Activated CD4-positive, alpha-beta T cell treated with anti-CD3 and anti-CD28 coated beads, Interleukin-2, Interleukin-4, amounts not matched to agents 100 ng/mL and 50 ng/mL, durations not matched to agents 16 hours and 8 hours (primary cell): ENCODE measurements at places on chromosomes 2 and 18.

- no peak for DNase-seq
These were observed 213.7 kb downstream of the TSN start for GRCh38 chr2:121969166-121969565.

- DNase-seq, result no peak
These were observed 410.6 kb downstream of the ZNF521 start for GRCh38 chr18:24941174-24941951.

- DNase-seq, result no peak
These were observed 121.1 kb upstream of the KCNJ3 start for GRCh38 chr2:154577390-154577789.

DNA sequence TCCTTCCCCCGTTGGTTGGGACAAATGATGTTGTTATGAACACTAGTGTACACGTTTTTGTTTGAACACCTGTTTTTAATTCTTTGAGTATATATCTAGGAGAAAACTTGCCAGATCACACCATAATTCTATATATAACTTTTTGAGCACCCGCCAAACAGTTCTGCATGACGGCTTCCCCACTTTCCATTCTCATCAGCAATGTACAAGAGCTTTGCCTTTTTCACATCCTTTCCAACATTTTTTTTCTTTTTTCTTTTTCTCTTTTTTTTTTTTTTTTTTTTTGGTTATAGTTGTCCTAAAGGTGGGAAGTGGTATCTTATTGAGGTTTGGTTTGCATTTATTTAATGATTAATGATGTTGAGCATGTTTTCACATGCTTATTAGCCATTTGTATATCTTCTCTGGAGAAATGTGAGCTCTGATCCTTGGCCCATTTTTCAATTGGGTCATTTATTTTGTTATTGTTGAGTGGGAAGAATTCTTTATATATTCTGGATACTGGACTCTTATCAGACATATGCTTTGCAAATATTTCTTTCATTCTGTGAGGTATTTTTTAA is 86.9 kb upstream of the ZC3H15 start:
- no peak for DNase-seq

DNA sequence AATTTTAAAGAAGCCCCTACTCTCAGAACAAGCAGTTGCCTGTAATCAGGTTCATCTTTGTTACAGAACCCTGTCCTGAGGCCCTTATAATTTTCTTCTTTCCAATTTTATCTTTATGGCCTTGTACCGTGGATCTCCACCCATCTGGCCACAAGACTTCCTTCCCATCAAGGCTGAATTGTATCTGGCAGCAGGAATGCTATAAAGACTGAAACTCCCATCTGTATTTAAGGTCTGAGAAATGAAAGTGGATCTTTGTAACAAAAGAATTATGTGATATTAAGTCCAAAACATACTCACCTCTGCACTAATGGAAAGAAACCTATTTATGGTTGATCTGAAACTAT is 91.8 kb downstream of the METTL8 start:
- no peak for DNase-seq

- DNase-seq, result no peak
These were observed 129.2 kb downstream of the MEP1B start for GRCh38 chr18:32319084-32319483.

DNA sequence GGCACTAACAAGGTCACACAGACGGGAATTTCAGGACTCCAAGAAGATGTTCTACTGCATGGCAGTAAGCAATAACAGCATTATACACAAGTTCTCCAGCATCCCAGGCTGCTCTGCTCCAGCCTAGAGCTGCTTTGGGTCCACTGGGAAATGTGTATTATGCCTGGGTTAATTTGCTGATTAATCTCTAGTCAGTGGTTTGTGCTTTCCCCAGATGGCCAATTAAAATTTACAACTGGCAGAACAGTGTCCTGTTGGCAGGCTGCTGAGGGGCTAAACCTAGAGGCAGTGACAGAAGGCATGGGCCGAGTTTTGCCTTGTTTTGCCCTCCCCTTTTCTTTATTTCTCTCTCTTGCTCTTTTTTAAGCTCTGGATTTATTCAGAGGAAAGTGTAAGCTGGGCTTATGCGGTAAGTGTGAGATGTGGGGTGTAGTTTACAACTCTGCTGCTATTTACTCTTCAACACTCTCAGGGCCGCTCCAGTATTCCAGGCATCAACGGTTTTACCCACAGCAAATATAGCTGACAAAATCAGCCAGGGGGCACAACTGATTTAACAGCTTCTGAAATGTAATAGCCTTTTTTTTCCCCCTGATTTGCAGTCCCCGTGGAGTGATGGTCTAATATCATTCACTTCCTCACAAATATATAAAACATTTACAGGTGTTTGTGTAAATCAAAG is 348.0 kb downstream of the GPD2 start:
- DNase-seq, result no peak

DNA sequence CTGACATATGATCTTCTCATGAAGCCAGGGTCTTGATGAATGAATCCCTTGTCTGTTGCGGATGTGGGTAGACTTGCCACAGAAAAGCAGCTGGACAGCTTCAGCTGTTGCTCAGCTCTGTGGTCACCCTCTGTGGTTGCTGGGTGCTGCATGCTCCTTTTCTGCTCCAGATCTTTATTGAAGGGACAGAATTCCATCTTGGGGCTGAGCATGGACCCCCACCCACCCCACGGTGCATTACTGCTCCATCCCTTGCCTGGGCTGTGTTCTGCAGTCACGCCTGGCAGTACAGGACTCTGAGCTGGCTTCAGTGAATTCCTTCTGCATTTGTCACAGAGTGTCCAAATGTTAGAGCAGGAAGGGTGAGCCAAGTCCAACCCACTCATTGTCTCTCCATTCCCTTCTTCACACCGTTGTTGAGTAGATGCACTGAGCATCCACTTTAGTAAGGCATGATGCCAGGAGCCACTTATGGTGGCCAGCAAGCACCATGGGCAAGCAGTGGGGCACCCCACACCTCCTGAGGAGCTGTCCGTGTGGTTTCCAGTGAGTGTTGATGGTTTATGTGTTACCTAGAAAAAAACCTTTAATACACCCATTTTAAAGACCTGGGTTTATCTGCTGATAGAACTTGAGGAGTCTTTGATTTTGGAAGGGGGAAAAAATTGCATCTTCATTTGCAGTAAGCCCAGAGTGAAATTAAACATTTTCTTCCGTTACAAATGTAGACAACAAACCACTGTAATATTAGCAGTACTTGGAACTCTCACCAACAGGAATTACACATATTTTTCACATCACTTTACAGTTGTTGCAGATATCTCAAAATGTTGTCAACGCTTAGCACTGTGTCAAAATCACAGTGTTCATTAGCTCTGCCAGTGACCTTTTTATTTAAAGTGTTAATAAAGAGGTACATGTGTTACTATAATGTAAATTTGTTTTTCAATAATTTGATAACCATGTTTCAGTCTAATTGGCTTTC is 14.7 kb upstream of the ITGB6 start:
- DNase-seq, result no peak

DNA sequence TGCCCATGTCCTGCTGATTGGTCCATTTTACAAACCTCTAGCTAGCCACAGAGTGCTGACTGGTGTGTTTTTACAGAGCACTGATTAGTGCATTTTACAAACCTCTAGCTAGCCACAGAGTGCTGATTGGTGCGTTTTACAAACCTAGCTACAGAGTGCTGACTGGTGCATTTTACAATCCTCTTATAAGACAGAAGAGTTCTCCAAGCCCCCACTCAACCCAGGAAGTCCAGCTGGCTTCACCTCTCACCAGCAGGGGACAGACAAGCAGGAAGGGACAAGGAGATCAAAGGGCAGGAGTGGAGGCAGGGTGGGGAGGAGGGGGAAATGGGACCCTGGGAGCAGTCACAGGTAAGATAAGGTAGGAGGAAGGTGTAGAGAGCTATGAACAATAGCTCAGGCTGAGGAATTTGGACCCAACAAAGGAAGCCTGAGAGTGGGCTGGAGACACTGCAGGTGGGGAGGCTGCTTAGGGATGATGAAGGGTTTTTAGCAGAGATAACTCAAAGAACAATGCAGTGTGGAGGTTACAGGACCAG is 37.1 kb downstream of the SH2D6 start:
- no peak for DNase-seq

- DNase-seq, result no peak
These were observed 119.3 kb upstream of the PKDCC start for GRCh38 chr2:41928526-41928925.

- DNase-seq, result no peak
These were observed 88.0 kb downstream of the AQP4 start for GRCh38 chr18:26777351-26778053.

DNA sequence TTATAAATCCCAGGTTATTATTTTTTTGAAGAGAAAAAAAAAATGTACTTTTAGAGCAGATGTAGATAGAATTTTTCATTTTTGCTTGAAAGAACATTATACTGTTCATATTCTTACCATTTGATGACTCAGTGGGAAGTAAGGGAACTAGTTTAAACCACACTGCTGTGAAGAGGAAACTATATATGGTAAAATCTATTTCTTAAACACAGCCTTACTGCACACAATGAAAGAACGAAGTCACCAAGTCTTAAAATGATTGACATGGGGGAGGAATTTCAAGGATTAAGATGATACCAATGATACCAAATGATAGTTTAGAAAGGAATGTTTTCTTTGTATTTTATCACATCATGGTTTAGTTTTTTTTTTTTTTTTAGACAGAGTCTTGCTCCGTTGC is 5.0 kb downstream of the ACTR2 start:
- peak; percentile 55 for DNase-seq

- DNase-seq, result no peak
These were observed 514.5 kb downstream of the LRRTM4 start for GRCh38 chr2:77007686-77008085.

GRCh38 chr2:174334278-174334715 is 457 bp upstream of the SP9 start:
- DNase-seq, result no peak

DNA sequence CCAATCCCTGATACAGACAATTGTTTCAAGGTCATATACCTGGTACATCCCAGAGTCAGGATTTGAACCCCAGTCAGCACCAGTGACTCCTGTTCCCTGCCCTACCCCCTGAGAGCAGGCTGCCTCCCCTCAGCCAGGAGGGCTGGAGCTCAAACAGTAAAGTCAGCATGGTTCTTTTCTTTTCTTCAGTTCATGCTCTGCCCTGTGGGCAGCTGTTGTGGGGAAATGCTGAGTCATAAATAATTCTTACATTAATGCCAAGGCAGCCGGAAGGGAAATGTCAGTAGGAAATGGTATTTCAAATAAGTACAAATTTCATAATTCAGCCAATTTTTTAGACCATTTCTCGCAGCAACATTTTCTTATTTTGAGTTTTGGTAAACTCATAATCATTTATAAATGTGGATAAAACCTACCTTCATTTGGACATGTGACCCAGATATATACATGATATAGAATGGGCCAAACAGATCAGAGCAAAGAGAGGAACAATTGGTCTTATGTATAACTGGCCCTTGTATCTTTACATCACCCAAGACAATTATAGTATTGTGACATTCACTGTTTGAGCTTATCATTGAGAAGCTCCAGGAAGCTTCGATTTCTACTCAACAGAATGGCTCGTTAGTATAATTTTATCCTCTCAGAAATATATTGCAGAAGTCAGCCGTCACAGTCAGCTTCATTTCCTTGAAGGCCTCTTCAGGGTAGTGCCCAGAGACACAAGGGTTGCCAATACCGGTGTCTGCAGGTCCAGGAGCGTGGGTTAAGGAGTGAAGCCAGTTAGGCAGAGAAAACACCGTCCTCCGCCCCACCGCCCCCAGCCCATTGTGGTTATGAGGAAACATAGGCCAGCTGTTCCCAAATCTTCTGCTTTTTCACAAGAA is 28.0 kb upstream of the SCYGR1 start:
- DNase-seq, result peak; percentile 34

DNA sequence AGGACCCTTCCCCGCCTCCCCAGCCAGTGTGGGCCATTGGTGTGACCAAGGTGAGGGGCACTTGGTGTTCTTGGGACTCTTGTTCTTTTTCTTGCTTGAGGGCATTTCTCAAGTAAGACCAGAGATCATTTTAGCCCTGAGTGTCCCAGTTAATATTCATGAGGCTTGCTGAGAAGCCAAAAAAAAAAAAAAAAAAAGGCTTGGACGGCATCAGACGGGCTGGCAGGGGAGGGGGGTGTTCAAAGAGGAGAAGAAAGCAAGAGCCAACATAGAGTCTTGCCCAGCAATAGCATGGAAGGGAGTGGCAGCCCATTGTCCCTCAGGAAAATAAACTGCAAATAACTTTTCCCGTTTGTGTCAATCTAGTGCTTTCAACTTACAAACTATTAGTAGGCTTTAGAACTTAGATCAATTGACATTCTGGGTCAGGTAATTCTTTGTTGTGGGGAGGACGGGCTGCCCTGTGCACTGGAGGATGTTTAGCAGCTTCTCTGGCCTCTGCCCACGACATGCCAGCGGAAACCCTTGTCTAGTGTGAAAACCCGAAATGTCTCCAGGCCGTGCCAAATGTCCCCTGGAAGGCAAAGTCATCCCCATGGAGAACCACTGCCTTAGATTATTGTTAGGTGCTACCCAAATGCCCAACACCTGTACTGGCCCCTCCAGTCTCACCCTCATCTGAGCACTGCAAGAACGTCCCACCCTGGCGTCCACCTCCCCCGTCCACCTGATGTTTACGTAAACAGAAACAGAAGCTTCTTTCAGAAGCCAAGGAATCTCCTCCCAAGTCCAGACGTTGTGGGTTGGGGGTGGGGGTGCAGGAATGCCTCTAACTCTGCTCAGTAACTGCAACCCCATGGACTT is 163.4 kb downstream of the BCL2 start:
- no peak for DNase-seq

DNA sequence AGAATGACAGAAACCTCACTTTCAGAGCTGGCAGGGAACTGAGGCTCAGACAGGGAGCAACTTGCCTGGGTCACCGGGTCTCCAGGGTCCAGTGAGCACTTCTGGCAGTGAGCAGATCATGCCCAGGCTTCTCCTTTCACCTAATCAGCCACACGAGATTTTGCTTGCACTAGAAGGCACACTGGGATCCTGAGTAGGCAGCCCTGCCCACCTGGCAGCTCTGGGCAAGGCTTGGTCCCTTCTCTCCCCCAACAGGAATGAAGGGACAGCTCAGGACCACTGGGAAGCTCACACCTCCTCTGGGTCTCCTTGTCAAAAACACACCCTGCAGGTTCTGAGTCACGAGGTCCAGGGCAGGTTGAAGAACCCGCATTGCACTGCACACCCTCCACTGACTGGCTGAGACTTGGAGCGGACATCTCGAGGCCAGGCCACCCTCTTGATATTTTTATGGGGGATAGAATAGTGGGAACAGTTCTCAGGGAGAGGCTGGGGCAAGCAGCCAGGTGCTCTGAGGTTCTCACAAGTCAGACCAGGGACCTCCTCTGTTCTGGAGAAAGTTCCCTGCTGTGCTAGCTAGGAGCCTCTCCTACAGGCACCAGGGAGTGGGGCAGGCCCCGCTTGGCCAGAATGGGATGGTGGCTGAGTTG is 5.7 kb downstream of the MAL start:
- no peak for DNase-seq

- DNase-seq, result no peak
These were observed 1.1 kb upstream of the SLC35F6 start for GRCh38 chr2:26763019-26763418.

DNA sequence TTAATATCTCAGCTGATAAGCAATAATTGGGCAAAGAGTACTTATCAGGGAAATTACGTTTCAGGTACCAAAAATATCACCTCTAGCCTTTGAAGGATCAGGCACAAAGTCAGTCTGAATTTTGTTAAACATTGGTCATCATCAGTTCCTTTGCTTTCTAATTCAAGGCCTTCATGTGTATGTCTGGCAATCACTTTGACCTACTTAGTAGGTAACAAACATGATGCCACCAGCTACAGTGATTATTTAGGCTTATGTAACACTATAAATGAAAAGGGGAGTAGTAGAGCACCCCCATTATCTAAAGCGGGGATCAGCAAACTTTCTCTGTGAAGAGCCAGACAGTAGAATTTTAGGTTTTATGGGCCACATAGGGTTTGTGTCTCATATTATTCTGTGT is 75.1 kb downstream of the RTN4 start:
- no peak for DNase-seq

GRCh38 chr2:120307482-120307881 is 38.5 kb upstream of the INHBB start:
- no peak for DNase-seq
